ENCODE measurements at places on chromosomes 4 and X.

DNA sequence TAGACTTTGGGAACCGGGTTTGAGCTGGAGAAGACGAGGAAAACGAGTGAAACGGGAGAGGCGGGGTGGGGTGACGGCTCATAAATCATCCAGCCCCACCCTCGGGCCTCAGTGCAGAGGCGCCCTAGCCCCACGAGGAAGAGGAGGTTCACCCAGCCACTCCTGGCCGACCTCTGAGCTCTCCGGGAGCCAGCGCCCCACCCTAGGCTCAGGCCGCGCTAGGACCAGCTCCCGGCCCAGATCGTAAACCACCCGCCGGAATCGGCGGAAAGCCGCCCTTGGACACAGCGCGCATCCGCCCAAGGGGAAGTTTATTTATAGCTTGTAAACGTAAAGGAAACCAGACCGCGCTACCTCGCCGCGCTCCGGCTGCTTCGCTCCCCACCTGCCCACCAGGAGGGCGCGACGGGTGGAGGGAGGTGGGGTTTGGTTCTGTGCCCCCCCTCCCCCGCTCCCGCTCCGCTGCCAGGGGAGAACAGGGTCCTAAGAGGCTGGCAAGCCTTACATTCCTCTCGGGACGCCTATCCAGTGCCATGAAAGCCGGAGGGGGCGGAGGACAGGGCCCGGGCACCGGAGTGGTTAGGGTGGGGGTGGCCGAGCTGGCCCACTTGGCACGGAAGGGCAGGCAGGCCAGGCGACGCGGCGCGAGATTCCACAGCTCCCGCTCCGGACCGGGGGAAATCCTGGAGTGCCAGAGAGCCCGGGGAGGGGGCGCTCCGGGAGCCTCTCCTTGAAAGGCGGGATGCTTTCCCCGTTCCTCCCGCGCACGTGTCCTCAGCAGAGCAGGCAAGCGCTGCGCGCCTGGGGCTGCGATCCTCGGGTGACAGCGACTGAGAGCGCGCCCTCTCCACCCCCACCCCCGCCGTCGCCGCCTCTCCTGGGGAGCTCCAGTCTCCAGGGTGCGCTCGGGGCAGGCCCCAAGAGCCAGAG, 84.2 kb downstream of the BCOR start:
- DNase-seq, result peak; percentile 74

GRCh38 chrX:50003467-50003866, 81.1 kb downstream of the CLCN5 start:
- no peak for DNase-seq

- DNase-seq, result no peak
Observed at GRCh38 chr4:37928426-37929416, 31.5 kb upstream of the PTTG2 start.

DNA sequence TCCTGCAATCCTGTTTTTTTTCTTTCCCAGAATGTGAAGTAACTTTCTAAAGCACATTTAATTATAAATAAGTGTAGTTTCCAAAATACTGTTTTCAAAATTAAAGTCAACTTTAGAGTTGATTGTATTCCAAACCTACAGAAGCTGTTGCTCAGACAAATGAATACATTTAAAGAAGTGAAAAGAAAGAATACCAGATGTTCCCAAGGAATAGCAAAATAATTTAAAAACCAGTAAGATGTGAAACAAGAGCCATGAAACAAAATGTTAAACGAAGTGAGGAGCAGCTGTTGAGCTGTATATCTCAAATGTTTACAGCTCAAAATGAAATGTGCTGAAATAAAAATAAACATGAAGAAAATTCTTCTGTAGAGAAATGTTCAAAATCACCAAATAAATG, 627.4 kb upstream of the NDST4 start:
- no peak for DNase-seq

DNA sequence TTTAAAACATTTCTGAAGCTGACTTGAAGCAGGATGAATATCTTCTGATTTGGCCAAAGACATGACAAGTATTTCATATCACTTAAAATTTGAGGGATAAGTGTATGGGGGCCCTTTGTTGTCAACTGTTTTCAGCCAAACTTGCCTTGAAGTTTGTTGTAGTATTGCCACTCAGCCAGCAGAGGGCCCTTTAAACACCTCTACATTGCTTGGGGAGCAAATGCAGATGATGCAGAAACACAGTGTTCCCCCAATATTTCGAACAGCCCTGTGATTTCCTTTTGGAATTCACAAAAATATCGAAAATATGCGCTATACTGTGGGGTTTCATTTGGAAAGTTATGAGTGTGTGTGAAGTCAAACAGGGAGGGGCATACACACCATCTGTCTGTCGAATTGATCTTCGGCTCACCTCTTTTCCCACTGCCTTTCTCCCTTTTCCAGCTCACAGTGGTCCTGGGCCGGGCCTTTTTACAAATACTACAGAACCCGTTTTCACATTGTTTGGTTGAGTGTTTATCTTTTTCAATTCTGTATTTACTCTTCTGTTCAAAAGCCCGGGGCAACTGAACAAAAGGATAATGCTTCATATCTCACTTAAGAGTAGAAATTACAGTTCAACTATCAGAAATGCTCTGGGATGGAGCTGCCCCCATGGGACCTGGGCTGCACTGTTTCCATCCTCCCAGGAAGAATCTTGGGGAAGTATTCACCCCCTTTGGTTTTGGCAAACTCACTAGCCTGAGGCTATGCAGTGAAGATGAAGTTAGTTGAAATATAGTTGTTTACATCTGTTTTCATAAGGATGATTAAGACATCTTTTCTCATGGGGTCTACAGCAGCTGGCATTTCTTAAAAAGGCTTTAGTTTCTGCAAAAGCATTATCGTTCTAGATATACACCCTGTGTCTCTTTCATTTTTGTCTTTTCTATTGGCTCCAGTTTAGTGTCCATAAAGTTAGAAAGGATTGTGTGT, 137.6 kb downstream of the EGF start:
- DNase-seq, result peak; percentile 81

- DNase-seq, result no peak
Observed at GRCh38 chr4:3176367-3177229, 72.4 kb upstream of the MSANTD1 start.

- DNase-seq, result no peak
Observed at GRCh38 chrX:72088761-72089160, 43.0 kb downstream of the RTL5 start.

DNA sequence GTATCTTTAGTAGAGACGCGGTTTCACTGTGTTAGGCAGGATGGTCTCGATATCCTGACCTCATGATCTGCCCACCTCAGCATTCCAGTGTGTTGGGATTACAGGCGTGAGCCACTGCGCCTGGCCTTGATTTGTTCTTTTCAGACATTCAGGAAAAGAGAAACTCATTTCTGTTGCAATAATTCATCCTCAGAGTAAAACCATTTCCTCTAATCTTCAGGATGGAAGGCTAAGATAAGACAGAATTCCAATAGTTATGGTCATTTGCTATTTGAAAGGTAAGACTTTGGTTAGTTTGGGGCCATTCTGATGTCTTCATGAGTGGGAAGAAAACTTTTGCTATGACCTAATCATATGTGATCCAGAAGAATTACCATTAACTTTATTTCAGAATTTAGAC, 83.0 kb downstream of the LRP2BP start:
- DNase-seq, result no peak
